Activated naive CD4-positive, alpha-beta T cell (primary cell): ENCODE measurements at places on chromosomes 2 and 18.
A peak's percentile ranks its signal among the peaks of the same experiment; 100 is the strongest.

- no peak for DNase-seq
Measured at GRCh38 chr2:223697892-223698645, 95.9 kb upstream of the SCG2 start.

DNA sequence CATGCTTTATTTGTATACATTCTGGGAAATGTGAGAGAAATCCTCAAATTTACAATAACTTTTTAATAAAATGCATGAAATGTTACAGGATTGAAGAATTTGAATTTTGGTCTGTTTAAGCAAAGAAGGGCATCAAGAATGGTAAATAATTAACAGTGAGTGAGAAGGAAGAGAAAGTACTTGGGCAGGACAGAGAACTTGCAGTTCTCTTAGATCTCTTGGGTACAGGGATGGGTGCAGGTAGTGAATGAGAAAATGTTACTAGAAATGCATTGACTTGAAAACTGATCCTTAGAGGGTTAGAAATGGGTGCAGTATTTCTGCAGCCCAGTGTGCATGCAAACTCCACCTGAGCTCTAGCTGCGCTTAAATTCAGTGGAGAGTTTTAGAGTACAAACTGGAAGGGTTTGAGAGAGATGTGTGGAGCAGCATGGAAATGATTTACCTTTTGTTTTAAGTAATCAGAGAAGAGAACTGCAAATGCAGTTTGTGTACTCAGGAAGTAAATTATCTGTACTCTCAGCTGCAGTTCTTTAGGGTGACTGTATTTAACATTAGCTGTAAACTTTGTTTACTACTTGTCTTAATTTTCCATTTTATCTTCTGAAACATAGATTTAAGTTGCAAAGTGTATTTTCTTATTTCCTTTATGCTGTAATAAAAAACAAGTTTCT lies 51.0 kb upstream of the RAB27B start:
- no peak for DNase-seq

DNA sequence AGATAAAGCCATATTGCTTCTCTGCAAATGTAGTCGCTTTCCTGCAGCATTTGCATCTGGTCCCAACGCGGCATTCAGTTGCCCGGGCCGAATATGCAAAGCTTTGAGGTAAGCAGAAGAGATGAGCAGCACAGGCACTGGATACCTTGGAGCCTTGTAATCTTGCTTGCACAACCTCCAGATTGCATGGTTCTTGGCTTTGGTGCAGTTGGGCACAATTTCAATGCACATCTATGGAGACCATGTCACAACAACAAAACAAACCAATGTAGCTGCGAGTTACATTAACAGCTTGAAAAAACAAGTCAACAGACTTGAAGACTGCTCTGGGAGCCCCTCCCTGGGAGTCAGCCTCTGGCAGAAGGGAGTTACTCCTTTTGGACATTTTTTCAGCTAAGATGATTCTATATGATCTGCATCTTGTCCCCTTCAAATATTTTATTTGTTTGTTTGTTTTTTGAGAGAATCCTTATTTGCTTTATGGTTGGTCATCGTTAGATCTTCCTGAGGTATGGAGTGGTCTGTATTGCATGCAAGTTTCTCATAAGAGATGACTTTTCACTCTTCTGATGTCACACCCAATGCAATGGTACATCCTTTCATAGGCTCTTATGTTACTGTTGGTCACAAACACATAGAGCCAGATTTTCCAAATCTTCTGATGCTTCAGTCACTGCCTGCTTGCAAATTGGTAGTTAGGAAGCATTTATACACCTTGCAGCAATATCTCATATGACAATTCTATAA lies 113.5 kb downstream of the EFEMP1 start:
- DNase-seq, result no peak

GRCh38 chr2:105848367-105848766 lies 103.7 kb downstream of the NCK2 start:
- no peak for DNase-seq

DNA sequence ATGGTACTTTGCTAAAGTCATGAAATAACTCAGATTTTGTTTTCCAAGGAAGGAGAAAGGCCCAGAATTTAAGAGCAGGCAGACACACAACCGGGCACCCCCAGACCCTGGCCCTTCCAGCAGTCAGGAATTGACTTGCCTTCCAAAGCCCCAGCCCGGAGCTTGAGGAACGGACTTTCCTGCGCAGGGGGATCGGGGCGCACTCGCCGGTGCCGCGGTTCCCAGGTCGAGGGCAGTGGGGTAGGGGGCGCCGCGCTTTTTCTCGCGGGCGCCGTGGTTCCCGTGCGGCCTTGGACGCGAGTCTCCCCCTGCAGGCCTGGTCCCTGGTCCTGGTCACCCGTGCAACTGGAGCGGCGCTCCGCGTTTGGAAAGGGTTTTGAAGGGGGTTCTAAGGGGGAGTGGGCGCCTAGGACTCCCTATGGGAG lies 1.2 kb downstream of the ZNF236 start:
- no peak for DNase-seq

DNA sequence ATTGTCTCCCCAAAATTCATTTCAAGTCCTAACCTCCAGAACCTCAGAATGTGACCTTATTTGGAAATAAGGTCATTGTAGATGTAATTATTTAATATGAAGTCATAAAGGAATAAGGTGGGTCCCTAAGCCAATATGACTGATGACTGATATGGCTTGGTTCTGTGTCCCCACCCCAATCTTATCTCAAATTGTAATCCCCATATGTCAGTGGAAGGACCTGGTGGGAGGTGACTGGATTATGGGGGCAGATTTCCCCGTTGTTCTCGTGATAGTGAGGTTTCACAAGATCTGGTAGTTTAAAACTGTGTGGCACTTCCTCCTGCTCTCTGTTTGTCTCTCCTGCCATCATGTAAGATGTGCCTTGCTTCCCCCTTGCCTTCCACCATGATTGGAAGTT lies 43.0 kb upstream of the BCL11A start:
- DNase-seq, result no peak

DNA sequence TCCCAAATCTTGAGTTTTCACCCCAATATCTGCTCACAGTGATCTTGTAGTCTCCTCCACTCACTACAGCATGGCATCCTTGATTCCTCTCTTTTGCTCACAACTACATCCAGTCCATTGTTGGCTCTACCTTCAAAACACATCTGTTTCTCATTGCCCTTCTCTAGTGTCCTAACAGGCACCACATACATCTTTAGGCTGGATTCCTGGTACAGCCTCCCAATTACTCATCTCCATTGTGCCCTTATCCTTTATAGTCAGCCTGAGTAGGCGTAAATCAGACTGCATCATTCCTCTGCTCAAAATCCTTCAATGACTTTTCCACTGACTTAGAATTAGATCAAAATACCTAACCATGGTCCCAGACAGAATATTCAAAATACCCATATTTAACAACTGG lies 10.7 kb upstream of the TAF1B start:
- no peak for DNase-seq

DNA sequence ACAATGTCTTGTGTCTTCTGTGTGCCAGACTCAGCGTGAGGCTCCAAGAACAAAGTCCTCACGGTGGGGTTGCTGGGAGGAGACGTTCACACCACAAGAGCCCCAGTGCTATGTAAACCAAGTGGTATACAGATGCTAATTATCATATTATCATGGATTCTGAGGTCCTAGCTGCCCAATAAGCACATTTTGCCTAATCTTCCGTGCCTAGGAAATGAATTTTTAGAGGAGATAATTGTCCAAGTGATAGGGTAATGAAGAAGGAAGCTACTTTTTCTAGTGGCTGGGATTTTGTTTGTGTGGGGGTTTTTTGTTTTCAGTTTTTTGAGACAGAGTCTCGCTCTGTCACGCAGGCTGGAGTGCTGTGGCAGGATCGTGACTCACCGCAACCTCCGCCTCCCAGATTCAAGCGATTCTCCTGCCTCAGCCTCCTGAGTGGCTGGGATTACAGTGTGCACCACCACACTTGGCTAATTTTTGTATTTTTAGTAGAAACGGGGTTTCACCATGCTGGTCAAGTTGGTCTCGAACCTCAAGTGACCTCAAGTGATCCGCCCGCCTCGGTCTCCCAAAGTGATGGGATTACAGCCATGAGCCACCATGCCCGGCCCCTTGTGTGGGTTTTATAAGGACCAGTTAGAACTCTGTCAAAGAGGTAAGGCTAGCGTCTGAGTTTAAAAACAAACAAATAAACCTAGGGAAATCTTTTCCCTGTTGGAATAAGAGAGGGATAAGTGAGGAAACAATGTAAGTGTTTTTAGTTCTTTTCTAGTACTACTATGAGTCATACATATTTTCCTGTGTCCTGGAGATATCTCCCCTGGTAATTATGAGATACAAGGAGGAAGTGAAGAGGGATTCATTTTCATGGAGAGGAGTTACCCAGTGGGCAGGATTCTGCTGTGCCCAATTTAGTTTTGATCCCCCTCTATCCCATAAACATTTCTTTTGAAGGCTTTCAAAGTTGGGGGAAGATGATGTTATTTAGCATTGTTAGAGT lies 9.5 kb upstream of the SMAD7 start:
- DNase-seq, result no peak

DNA sequence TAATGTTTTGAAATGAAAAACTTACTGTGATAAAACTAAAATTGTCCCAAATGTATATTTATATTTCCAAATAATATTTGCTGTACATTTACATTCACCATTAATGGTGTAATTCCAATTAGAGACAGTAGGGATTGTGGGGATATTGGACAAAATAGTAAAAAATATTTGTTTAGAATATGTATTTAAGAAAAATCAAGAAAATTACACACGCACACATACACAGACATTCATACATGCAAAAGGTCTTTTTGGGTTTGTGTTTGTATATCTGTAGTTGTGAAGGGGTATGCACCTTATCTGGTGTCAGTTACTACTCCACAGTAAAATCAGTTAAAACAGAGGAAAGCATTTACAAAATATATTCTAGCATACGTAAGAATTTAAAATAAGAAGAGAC lies 435.9 kb upstream of the ZNF804A start:
- no peak for DNase-seq

GRCh38 chr18:24397694-24398368 lies at the start of gene OSBPL1A:
Gene OSBPL1A, minus strand, starts transcription at chr18:24397824. Its CDS starts 20,291 bp downstream, at chr18:24377533.
- peak; percentile 31 for DNase-seq

- no peak for DNase-seq
Measured at GRCh38 chr18:8794156-8794933, 89.0 kb downstream of the MTCL1 start.

GRCh38 chr2:86393521-86394491 lies 47.4 kb upstream of the KDM3A start:
- no peak for DNase-seq

- no peak for DNase-seq
Measured at GRCh38 chr2:222670191-222671038, 1.0 kb upstream of the MOGAT1 start.

DNA sequence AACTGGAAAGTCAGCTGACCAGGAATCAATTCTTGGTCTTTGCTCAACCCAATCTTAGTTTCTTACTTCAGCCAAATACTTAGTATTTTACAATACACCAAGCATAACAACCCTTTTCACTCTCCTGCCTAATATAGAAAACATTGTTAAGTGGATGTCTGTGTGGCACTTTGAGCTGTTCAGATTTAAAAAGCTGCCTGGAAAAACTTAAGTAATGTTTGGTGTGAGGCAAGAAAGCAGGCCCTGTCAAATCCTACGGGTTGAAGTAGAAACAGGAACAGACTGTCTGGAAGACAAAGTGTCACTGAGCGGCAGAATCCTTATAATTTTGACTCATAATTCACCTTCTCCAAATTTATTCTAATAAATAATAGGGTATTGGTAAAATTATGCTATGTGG lies 37.1 kb upstream of the FRZB start:
- DNase-seq, result no peak

- DNase-seq, result no peak
Measured at GRCh38 chr18:36335476-36336279, 38.2 kb downstream of the FHOD3 start.

DNA sequence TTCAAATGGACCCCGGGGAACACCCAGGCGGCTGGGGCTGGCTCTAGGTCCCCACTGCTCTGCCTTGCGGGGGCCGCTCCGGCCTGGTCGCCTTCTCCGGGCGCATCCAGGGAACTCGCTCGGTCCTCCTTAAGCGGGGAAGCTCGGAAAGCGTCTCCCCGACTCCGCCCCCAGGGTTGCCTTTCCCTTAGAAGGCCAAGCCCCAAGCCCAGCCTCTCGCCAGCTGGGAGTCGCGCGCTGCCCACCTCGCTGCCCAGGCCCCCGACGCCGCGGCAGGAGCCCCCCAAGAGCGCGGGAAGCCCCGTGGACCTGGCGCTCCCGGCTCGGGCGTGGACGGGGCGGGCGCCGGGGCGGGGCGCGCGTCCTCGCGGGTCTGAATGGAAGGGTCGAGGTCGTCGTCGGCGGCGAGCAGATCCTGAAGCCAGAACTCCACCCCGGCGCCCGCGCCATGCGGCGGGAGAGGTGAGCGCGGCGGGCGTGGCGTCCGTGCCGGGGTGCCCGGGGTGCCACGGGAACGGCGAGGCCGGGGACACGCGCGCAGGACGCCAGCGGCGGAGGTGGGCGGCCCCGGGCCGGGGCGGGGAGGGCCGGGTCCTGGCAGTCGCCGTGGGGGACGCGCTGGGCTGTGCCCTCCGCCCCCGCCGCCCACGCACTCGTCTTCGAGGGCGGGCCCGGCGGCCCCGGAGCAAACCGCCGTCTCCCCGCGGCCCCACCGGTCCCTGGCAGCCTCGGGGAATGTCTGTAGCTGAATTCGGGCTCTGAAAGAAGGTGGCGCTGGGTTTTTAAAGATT lies at the start of gene BOK:
Gene BOK (plus strand): TSS at position 214 of the 791 bp plus-strand sequence. CDS start 739 bp downstream, outside the sequence.
- DNase-seq, result no peak

- DNase-seq, result no peak
Measured at GRCh38 chr2:176821350-176821749, 391.2 kb upstream of the HNRNPA3 start.

DNA sequence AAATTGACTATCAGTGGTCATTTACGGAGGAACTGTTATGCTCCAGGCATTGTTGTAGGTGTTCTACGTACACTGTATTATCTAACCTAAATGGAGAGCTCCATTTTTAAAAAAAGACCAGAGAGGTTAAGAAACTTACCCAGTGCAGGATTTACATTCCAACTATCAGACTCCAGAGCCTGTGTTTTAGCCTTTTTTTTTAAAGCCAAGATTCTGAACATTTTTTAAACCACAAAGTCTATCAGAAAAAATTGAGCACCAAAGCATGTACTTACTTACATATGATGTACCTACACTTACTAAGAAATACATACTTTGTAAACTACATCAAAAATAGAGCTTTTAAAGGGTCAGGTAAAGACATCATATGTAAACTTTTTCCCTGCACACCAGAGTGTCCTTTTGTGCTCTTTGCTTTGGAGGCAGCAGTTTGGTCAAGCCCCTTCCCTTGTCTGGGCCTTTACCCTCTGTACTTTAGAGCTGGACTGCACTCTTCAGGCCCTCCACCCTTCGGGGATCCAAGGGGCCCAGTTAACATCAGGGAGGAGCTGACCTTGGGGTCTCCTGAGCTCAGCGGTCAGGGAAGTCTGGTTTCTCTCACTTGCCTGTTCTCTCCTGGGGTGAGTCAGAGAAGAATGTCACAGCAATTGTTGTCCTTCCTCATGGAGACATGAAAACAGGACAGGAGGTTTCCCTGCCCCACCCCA lies 58.4 kb downstream of the ITGB1BP1 start:
- DNase-seq, result no peak
